ENCODE measurements at places on chromosomes 2 and 18.

DNA sequence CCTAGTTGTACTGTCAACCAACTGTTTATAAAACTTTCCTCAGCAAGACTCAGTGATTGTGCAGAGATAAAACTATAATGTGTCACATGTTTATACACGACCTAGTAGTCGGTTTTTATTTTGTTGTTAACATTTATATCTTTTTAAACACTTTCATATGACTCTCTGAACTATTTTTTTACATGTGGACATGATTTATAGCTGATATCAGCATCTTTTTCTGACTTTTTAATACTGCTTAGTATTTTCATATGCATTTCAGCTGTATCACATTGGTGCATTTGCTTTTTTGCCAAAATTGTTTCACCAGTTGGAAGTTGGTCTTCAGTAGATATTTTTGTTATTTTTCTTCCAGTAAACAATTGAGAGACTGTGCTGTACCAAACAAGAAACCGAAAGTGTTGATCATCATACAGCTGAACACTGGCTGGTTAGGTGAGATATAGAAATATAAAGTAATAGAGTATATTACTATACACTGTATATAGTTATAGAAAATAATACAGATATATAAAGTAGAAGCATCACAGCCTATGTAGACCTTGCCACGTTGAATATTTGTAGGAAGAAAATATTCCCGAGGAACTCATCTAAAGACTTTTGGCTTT, 154.2 kb downstream of the KCTD1 start:
- DNase-seq, result no peak

DNA sequence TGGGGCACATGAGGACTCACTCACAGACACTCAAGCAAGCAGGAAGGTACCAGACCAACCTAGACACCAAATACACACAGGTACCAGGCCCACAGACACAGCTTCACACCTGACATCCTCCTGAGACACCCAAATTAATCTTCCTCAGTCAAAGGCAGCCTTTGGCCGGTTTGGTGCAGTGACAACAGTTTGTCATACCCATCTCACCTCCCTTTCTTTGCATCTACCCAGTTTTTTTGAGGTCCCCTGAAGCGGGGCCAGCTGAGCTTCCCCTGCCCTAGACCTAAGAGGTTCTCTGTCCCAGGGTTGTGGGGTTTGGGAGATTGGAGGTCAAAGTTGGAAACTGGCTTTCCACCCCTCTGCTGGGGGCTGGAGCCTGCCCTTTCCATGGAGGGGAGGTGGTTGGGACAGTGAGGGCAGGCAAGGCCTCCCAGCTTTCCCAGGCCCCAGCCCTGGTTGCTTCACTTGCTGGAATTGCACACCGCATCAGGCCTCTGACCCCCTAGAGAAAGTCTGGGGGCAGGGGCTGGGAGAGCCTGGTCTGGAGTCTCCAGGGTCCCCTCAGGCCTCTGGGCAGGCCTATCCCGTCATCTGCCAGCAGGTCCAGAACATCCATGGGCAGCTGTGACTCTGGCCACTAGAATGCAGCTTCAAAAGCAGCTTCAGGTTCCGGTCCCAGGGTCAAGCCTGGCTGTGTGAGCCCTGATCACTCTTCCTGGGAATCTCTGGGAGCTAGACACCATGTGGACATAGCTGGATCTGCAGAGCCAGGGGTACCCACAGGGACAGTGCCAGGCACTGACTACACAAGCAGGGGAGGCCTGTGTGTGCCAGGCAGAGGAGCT, 12.5 kb upstream of the TEX261 start:
- no peak for DNase-seq

DNA sequence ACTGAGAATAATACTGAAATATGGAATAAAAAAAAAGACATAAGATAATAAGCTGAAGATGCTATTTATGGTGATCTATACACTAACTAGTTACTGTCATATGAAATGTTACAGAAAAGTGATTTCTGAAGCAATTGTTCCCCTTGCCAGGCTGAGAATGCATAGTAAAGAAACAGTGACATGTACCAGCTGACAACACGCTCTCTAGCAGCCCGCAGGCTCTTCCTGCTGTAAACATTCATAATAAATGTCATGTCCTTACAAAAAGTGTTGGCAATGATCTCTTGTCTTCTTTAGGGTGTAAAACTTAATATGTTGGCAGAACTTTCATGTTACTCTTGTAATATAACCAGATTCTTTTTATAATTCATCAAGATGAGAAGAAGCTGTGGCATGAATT, 1171.3 kb downstream of the DSC3 start:
- no peak for DNase-seq

DNA sequence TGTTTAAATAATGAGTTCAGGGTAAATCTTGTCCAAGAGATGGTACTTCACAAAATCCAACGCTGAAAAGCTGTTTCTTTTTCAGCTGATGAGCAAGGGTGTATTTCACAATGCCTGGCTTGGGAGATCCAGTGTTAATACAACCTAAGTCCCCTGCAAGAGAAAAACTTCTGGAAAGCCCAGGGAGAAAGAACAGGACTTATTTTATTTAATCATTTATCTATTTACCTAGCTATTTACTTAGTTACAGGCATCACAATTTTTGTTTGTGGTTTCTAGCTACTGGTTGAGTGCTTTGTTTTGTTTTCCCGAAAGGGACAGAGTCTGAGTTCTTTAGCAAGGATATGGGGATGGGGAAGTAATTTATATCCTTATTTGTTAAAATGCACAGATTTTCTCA, 598.2 kb upstream of the SYT4 start:
- DNase-seq, result no peak

Data from NCI-H1930 (cell line).